Testis (tissue), 5 donors: ENCODE measurements at places on chromosomes 5 and 9. TPM values are rescaled to one million over a fixed set of nuclear protein-coding genes. Genes with fewer than 3 reads are reported as not detected.

Gene ENHO
- 24.7 TPM for total RNA-seq

Gene MYMK
- not detected for total RNA-seq

Gene INSL6
- total RNA-seq, result 32.8 TPM

GRCh38 chr5:34957321-34957720 is 28.0 kb downstream of the DNAJC21 start:
- no peaks in the 10 kb centered on the region for H3K4me1 ChIP-seq
- no peaks in the 10 kb centered on the region for H3K27me3 ChIP-seq
- no peak overlapping the region for H3K4me3 ChIP-seq
- H3K36me3 ChIP-seq, result no peaks in the 10 kb centered on the region
- no peak for DNase-seq
- H3K27ac ChIP-seq, result no peak overlapping the region

DNA sequence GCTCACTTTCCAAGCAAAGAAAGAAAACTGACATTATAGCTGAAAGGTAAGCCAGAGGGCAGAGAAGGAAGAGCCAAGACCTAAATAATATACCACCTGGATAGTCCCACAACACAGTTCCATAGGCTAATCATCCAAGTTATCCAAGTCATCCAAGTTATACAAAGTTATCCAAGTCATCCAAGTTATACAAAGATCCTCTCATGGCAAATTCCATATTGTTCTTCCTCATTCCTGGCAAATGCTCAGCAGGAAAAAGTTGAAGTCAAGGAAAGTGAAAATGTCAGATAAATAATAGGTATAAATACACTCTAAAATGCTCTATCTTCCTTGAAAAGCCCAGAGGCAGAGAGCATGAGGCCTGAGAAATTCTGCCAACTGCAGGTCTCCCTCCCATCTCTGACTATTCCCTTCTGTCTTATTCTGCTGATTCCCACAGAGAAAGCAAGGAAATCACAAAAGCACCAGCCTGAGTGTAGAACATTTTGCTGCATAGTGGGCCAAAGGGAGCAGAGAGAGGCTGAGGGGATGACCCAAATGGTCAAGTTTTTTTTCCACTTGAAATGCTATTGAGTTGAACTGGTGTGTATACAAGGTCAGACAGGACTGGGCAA is 12.5 kb downstream of the MCTP1 start:
- H3K4me3 ChIP-seq, result no peak overlapping the region
- no peaks in the 10 kb centered on the region for H3K36me3 ChIP-seq
- no peaks in the 10 kb centered on the region for H3K27me3 ChIP-seq
- no peaks in the 10 kb centered on the region for H3K4me1 ChIP-seq
- no peak for DNase-seq

Gene EPB41L4B
- 14.5 TPM for total RNA-seq
